ENCODE measurements at places on chromosomes 11 and 22. TPM values are rescaled to one million over a fixed set of nuclear protein-coding genes. Genes with fewer than 3 reads are reported as not detected.
A peak's percentile ranks its signal among the peaks of the same experiment; 100 is the strongest.

The CRACR2B gene
- total RNA-seq = 20.1 TPM

The C22orf39 gene
- total RNA-seq = 52.1 TPM

GRCh38 chr11:104570078-104570701 is 328.1 kb downstream of the CASP12 start:
- no peak for DNase-seq

- no peak for DNase-seq
Measured at GRCh38 chr11:10537600-10537999, 3.4 kb downstream of the RNF141 start.

DNA sequence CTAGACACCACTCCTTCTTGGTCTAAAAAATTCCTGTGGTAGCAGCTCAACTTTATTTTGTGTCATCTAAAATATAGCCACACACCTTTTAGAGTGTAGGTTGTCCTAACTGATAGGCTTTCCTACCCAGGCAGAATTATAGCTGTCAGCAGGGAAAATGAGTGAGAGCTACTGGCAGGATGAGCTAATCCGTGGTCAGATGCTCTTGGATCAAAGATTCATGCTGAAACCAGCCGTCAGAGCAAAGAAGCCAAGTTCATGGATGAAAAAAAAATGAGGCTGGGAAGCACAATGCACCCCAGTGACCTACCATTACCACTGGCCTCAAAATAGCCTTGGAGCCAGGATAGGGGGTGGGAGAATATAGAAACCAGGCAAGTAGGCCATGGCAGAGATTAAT is 113.1 kb upstream of the BLID start:
- no peak for DNase-seq

DNA sequence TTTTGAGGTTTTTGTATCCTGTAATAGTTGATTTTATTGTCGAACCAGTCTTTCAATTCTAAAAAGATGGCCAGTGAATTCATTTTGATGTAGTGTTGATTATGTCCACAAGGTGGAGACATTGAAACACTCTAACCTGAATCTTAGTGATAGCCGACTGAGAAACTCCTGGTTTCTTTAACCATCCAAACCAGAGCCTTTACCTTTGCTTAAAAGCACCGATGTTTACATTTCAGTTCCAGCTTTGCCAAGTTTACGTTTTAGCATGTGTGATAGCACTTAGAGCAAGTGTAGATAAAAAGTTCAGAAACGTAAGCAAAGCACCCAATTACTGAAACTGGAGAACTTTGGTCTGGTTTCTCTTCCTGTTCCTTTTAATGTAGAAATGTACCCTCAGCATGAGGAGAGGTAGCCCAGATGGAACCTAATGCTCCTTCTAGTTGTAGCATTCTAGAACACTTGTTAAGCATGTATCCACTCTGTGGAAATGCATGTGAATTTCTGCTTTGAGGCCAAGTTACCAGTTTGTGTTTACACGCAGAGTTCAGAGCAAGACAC is 208.6 kb downstream of the DBX1 start:
- peak; percentile 58 for DNase-seq

GRCh38 chr11:26465274-26465673 is 106.8 kb downstream of the MUC15 start:
- DNase-seq = no peak

DNA sequence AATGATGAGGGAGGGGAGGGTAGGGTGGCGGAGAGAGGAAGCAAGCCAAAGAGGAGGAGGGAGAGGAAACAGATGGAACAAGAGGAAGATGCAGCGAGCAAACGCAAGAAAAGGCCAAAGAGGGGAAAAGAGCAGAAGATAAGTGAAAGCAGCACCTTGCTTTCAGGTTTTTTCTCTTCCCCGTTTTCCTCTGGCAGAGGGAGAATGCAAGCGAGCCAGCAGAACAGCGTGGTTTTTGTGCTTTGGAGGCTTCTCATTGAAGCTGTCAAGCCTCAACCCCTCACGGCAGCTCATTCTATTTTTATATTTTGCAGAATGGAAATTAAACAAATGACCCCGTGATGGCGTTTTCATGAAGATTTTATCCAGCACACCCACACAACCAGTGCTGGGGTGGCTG is 67.1 kb upstream of the GRAMD1B start:
- DNase-seq = peak; percentile 20

- DNase-seq = no peak
Measured at GRCh38 chr22:27655582-27656185, 145.9 kb downstream of the MN1 start.

GRCh38 chr11:70317581-70318305 is 47.3 kb downstream of the PPFIA1 start:
- no peak for DNase-seq

All from OCI-LY7 (cell line).